ENCODE measurements at places on chromosomes 5 and 9. TPM values are rescaled to one million over a fixed set of nuclear protein-coding genes. Genes with fewer than 3 reads are reported as not detected.
A peak's percentile ranks its signal among the peaks of the same experiment; 100 is the strongest.

DNA sequence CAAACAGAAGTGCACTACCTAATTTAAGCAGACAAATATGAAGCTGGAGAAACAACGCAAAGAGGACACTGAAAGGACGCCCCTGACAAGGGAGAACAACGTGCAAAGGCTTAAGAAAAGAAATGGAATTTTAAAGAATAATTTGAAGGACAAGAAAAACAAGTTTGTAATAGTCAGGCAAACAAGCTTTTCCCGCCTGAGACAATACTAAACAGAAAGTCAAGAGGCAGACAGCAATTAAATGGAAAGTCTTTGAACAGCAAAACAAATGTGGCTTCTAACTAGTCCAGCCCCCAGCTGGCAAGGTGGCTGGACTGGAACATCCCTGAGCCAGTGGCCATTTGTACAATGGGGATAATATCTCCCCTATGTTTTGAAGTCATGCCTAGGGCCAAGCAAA, 63.3 kb downstream of the SIL1 start:
- no peaks in the 10 kb centered on the region for H3K36me3 ChIP-seq
- H3K27ac ChIP-seq, result no peak overlapping the region
- peaks cover 13% of the 10 kb centered on the region for H3K4me1 ChIP-seq
- no peaks in the 10 kb centered on the region for H3K27me3 ChIP-seq
- no peak overlapping the region for H3K4me3 ChIP-seq

PAEP gene
- total RNA-seq, result not detected

DBH gene
- total RNA-seq, result not detected

NEURL1B gene
- 0.10 TPM for total RNA-seq

DNA sequence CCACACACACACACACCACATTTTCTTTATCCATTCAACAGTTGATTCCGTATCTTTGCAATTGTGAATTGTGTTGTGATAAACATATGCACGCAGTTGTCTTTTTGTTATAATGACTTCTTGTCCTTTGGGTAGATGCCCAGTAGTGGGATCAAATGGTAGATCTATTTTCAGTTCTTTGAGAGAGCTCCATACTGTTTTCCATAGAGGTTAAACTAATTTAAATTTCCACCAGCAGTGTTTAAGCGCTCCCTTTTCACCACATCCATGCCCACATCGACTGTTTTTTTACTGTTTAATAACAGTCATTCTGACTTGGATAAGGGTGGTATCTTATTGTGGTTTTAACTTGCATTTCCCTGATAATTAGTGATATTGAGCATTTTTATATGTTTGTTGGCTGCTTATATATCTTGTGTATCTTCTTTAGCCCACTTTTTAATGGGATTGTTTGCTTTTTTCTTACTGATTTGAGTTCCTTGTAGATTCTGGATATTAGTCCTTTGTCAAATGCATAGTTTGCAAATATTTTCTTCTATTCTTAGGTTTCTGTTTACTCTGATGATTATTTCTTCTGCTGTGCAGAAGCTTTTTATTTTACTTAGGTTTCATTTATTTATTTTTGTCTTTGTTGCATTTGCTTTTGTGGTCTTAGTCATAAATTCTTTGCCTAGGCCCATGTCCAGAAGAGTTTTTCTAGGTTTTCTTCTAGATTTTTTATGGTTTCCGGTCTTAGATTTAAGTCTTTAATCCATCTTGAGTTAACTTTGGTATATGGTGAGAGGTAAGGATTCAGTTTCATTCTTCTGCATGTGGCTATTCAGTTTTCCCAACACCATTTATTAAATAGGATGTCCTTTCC, 82.4 kb downstream of the SH3RF2 start:
- no peak for DNase-seq
- H3K36me3 ChIP-seq, result no peaks in the 10 kb centered on the region
- no peak overlapping the region for H3K4me3 ChIP-seq
- H3K27ac ChIP-seq, result no peak overlapping the region

GRCh38 chr9:128286440-128286839, 10.4 kb downstream of the SWI5 start:
- H3K4me3 ChIP-seq, result no peak overlapping the region
- H3K27ac ChIP-seq, result no peak overlapping the region
- no peaks in the 10 kb centered on the region for H3K4me1 ChIP-seq
- no peaks in the 10 kb centered on the region for H3K27me3 ChIP-seq
- DNase-seq, result no peak

CLIC3 gene
- not detected for total RNA-seq

DNA sequence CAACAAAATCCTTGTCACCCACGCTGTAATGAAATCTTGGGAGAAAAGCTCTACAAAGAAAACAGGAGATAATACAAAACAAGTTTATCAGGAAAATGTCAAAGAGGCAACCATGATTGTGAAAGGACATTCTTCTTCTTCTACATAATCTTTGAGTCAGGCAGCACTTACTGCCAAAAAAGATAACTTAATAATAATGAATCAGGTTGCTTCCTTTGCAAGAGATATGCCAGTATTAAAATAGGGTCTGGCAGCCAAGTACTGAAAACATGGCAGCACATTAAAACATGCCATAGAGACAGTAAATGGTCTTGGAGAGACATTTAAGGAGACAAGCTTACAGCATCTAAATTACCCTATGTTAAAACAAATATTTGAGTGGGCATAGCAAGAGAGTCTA, 1573.4 kb downstream of the EFNA5 start:
- no peaks in the 10 kb centered on the region for H3K36me3 ChIP-seq
- DNase-seq, result no peak
- no peak overlapping the region for H3K27ac ChIP-seq

OLFM1 gene
- total RNA-seq, result not detected

- H3K27me3 ChIP-seq, result peaks cover 11% of the 10 kb centered on the region
- peaks cover 11% of the 10 kb centered on the region for H3K4me1 ChIP-seq
- peak overlapping the region; percentile 23 for H3K27ac ChIP-seq
- no peaks in the 10 kb centered on the region for H3K36me3 ChIP-seq
- peak overlapping the region; percentile 77 for H3K4me3 ChIP-seq
Measured at GRCh38 chr5:170633235-170634081, 129.6 kb downstream of the KCNIP1 start.

TMEM215 gene
- total RNA-seq, result not detected

DNA sequence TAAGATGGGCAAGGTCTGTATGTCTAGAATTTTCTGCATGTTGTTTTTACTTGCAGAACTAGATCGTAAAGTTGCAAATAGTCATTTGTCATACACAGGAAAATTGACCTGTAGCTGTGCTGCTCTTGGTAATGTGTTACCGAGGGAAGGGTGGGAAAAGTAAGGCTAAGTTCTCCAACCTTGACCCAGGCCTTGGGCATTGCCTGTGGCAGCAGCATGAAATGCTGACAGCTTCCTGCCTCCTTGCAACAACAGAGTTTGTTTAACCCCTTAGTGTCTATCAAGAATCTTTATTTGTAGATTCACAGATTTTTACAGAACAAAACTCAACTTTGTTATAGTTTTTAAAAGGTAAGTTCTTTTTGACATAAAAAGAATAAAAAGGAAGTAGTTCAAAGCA, 48.3 kb downstream of the ERCC6L2 start:
- no peak for DNase-seq
- H3K27me3 ChIP-seq, result no peaks in the 10 kb centered on the region
- H3K36me3 ChIP-seq, result peaks cover 26% of the 10 kb centered on the region

DNA sequence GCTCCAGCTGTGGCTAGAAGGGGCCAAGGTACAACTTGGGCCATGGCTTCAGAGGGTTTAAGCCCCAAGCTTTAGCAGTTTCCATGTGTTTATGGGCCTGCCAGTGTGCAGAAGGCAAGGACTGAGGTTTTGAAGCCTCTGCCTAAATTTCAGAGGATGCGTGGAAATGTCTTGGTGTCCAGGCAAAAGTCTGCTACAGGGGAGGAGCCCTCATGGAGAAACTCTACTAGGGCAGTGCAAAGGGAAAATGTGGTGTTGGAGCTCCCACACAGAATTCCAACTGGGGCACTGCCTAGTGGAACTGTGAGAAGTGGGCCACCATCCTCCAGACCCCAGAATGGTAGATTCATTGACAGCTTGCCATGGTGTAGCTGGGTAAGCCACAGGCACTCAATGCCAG, 527.2 kb upstream of the RORB start:
- H3K27ac ChIP-seq, result no peak overlapping the region
- DNase-seq, result no peak
- H3K4me3 ChIP-seq, result no peak overlapping the region
- no peaks in the 10 kb centered on the region for H3K36me3 ChIP-seq

GRCh38 chr5:122880749-122881148, 35.3 kb downstream of the SNX24 start:
- no peaks in the 10 kb centered on the region for H3K4me1 ChIP-seq
- no peak for DNase-seq
- no peak overlapping the region for H3K4me3 ChIP-seq
- H3K27ac ChIP-seq, result no peak overlapping the region

- H3K4me3 ChIP-seq, result no peak overlapping the region
- DNase-seq, result no peak
- no peak overlapping the region for H3K27ac ChIP-seq
- no peaks in the 10 kb centered on the region for H3K36me3 ChIP-seq
- H3K4me1 ChIP-seq, result no peaks in the 10 kb centered on the region
Measured at GRCh38 chr5:35198075-35198474, 32.2 kb downstream of the PRLR start.

DNA sequence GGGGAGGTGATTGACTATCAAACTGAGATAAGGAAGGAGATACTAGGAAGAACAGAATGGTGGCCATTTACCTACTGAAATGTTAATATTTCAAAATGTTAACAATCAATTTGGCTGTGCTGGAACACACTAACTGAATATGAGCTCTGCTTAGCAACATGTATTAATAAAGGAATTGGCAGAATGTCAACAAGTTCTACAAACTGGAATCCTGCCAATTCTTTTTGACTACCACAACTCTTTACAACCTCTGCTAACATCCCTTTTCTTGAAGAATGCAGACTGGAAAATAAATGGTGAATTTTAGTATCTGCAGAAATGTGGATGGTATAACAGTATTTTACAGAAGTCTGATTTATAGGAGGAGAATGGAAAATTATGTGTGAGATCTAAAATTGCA, 446.4 kb downstream of the ISL1 start:
- DNase-seq, result no peak
- H3K4me1 ChIP-seq, result no peaks in the 10 kb centered on the region
- no peak overlapping the region for H3K4me3 ChIP-seq
- no peak overlapping the region for H3K27ac ChIP-seq

GRCh38 chr5:139299486-139299885, 5.9 kb downstream of the MATR3 start:
- H3K36me3 ChIP-seq, result peaks cover 49% of the 10 kb centered on the region
- DNase-seq, result no peak
- no peaks in the 10 kb centered on the region for H3K27me3 ChIP-seq
- peak overlapping the region; percentile 1 for H3K4me3 ChIP-seq
- H3K4me1 ChIP-seq, result peaks cover 77% of the 10 kb centered on the region
- H3K27ac ChIP-seq, result peak overlapping the region; percentile 22

PTPRD gene
- total RNA-seq, result 0.16 TPM

TXNDC8 gene
- total RNA-seq, result not detected

DNA sequence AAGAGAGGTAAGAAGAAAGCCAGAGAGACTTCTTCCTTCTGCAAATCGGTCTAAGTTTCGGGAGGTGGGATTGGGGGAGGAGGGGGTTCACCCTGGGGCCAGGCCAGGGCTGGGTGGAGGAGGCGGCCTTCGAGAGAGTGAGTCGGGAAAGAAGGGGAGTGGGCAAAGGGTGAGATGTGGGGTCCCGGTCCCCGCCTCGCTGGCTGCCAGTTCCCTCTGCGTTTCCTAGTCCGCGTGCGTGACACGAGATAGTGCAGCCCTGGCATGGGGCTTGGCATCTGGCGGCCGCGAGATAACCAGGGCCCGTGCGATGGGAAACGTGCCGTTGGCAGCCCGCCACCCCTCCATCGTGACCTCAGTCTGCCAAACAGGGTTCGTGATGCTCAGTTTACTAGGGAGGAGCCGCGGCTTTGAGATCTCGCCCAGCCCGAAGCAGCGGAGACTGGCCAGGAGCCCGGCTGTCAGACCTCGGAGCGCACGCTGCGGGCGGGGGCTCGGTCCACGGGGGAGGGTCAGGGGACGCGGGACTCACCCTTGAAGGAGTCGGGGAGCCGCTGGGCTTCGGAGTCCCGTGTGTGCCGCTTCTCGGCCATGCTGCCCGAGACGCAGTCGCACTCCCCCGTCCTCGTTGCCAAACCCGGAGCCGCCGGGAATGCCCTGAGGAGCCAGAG, at the start of gene STOM:
STOM (minus strand) TSS at position 656 of the 671 bp plus-strand sequence; CDS start at position 593, 63 bp downstream.
- peak within 1 kb of the TSS; percentile 85 for H3K4me3 ChIP-seq
- peaks cover 27% of the 10 kb centered on the region for H3K4me1 ChIP-seq
- peaks cover 7% of the 10 kb centered on the region for H3K36me3 ChIP-seq
- no peaks in the 10 kb centered on the region for H3K27me3 ChIP-seq
- DNase-seq, result no peak
- peak within 1 kb of the TSS; percentile 94 for H3K27ac ChIP-seq

DNA sequence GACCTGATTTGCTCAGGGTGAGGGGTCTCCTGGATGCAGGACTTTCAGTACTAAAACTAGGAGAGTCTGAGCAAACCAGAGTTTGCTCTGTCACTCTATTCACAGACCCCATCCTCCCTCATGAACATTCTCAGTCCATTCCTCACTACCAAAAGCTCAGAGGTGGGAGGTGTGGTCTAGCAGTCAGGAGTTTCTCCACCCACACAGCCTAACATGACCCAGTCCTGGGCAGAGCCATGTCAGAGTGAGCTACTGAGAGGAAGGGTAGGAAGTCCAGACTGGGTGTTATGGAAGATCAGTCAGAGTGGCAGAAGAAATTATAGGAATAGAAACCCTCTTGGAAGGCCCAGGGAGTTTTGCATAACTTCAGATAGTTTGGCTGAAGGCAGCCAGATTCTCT, 113.3 kb upstream of the GRAMD2B start:
- no peaks in the 10 kb centered on the region for H3K36me3 ChIP-seq
- no peak overlapping the region for H3K4me3 ChIP-seq
- H3K4me1 ChIP-seq, result peaks cover 3% of the 10 kb centered on the region
- no peak for DNase-seq
- peaks cover 3% of the 10 kb centered on the region for H3K27me3 ChIP-seq
- H3K27ac ChIP-seq, result no peak overlapping the region

GRCh38 chr5:80156156-80156555, 99.7 kb downstream of the SERINC5 start:
- H3K27me3 ChIP-seq, result no peaks in the 10 kb centered on the region
- H3K4me1 ChIP-seq, result peaks cover 61% of the 10 kb centered on the region
- no peak overlapping the region for H3K4me3 ChIP-seq
- peak overlapping the region; percentile 30 for H3K27ac ChIP-seq
- peaks cover 42% of the 10 kb centered on the region for H3K36me3 ChIP-seq
- no peak for DNase-seq

DNA sequence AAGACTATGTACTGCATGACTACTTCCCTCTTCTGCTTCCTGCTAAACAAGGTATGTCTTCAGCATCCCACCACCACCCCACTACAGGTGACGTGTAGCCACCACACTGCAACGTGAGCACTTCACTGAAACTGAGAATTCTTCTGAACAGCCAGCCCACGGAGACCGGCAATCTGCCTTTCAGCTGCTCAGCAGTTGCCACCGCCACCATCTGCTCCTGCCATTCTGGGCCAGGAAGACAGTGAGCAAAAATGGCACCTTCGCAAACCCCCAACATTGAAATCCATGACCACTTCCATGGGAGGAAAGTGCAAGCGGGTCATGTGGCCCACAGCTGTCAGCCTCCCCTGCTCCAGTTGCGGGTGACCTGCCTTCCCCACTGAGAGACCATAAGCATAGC, 443.4 kb upstream of the ST8SIA4 start:
- H3K4me1 ChIP-seq, result no peaks in the 10 kb centered on the region
- peaks cover 3% of the 10 kb centered on the region for H3K27me3 ChIP-seq
- peaks cover 1% of the 10 kb centered on the region for H3K36me3 ChIP-seq
- H3K4me3 ChIP-seq, result no peak overlapping the region
- DNase-seq, result no peak

GRCh38 chr5:61467766-61468482, 135.9 kb downstream of the ZSWIM6 start:
- no peak for DNase-seq
- H3K4me3 ChIP-seq, result no peak overlapping the region
- peaks cover 29% of the 10 kb centered on the region for H3K4me1 ChIP-seq
- no peak overlapping the region for H3K27ac ChIP-seq
- no peaks in the 10 kb centered on the region for H3K36me3 ChIP-seq
- H3K27me3 ChIP-seq, result no peaks in the 10 kb centered on the region

C1QTNF2 gene
- not detected for total RNA-seq

All from activated naive CD8-positive, alpha-beta T cell treated with anti-CD3 and anti-CD28 coated beads for 36 hours (primary cell).